ENCODE measurements at places on chromosomes 2 and 18.

DNA sequence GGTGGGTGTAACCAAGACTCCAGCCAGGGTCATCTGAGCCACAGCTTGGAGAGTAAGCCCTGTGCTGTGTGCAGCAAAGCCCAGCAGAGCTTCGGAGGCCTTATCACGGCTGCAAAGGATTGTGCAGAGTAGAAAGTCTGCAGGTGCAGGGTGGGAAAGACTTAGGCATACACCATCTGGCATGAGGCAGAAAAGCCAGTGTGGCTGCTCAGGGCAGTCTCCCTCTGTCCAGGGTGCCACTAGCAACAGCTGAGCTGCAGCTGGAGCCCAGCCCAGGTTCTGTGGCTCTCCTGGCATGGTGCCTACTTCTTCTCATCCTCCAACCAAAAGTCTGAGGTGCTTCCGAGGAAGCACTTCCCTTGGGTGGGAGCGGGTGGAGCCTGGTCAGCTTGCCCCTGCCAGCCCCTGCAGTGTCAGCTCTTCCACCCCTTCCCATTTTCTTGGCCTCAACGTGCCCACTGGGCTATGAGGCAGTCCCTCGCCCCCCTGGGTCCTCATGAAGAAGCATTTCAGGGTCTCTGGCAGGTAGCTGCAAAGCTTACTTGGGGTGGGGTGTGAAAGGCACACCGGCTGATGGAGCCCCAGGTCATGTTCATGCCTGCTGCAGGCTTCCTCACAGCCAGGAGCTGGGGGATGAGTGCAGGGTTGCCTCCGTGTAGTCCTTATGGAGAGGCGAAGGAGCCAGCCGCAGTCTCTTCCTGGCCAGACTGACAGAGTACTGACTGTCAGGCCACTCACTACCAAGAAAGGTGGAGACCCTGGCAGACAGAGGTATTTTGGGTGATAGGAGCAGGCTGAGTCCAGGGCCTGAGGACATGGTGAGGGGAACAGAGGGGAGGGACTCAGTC lies 4.8 kb downstream of the AMER3 start:
- DNase-seq, result no peak

GRCh38 chr2:74566754-74567085 lies 12.2 kb downstream of the DOK1 start:
- DNase-seq, result no peak

- no peak for DNase-seq
These were observed 797.0 kb downstream of the TDRD15 start for GRCh38 chr2:21920721-21921120.

- no peak for DNase-seq
These were observed 56.1 kb downstream of the RHBDD1 start for GRCh38 chr2:226891780-226892590.

- DNase-seq, result no peak
These were observed 11.9 kb upstream of the PRSS56 start for GRCh38 chr2:232508251-232508650.

- no peak for DNase-seq
These were observed 39.5 kb upstream of the FLACC1 start for GRCh38 chr2:201396595-201396994.

- no peak for DNase-seq
These were observed 193.5 kb upstream of the CCDC68 start for GRCh38 chr18:55152801-55153200.

DNA sequence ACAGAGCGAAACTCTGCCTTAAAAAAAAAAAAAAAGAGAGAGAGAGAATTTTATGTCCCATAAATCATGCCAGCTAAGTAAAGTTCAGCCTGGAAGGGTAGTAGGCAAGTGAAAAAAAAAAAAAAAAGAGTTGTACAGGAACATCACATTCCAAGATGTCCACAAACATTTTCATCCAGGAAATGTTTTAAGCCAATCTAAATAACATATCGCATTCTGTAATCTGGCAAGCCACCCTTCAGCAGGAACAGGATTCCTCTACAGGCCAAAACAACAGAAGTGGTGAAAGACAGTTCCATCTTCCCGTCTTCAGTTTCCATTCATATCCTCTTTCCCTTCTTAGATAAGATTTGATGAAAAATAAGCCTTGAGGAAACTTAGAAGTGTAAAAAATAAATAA lies 1108.1 kb upstream of the DDX18 start:
- no peak for DNase-seq

DNA sequence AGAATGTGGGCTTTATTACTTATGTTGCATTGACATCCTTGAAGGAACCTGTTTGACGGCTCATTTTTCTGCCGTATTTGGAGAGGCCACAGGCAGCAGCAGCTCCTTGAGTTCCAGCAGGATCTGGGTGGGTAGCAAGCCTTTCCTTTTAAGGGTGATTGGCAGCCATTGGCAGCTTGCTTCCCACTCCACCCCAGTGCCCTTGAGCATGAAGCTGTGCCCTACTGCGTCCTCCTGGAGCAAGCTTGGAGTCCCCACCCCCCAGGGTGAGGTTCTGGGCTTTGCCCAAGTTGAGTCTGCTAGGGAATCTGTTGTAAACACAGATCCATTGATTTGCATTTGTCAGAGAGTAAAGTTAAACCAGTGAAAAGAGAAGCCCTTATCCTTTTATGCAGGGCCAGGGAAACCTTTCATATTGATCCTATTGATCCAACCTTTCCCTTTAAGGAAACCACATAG lies 9.2 kb downstream of the ONECUT2 start:
- no peak for DNase-seq

DNA sequence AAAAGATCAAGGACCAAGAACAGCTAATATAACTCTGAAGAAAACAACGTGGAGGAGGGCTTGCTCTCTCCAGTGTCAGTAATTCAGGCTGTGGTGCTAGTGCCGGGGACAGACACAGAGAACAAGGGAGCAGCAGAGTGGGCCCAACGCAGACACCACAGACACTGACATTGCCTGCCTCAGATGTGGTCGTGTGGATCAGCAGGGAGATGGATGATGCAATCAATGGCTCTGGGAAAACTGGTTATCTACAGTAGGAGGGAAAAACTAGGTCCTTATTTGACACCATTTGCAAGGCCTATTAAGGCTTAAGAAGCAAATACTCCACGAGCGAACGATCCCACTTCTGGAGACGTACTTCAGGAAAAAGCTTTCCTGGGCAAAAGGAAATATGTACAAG lies 36.1 kb downstream of the HDLBP start:
- no peak for DNase-seq

Data from CD4-positive, alpha-beta memory T cell (primary cell).